ENCODE measurements at places on chromosomes 12 and 14.

- DNase-seq, result peak; percentile 36
Measured at GRCh38 chr14:61347826-61348443, 26.6 kb downstream of the PRKCH start.

DNA sequence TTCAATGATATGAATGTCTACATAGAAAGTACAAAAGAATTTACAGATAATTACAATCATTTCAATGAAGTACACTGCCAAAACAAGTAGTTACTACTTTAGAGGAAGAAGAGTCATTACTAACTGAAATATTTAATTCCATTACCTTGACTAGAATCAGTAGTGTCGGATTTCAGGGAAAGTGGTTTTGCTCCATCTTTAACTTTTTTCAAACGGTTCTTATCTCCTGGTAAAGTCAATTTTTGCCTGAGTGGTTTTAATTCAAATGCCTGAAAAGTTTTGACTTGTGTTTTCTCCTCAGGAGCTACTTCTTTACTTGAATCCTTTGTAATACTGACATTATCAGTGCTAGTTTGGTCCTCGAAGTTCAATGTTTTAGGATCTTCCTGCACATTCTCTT lies 6.9 kb downstream of the ZFC3H1 start:
- DNase-seq, result no peak

GRCh38 chr12:2256453-2256852 lies 203.7 kb downstream of the CACNA1C start:
- no peak for DNase-seq

DNA sequence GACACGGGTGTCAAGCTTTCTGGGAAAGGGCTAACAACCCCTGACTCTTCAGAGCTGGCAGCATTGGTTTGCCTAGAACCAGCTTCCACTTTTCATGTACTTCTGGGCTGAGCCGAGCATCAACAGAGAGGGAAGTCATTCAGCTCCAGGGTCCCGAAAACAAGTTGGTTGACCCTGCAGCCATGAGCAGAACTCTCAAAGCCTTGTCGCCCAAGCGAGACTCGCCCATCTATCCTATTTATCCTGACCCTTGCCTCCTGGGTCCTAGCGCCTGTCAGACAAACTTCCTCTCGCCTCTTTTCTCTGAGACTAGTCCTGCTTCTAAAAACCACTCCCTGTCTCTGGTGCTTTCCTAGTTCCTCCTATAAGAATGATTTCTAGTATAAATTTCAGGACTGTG lies 47.9 kb downstream of the ASCL4 start:
- no peak for DNase-seq

- no peak for DNase-seq
Measured at GRCh38 chr14:103692159-103692558, 23.1 kb downstream of the XRCC3 start.

- no peak for DNase-seq
Measured at GRCh38 chr14:77108753-77109152, 10.7 kb downstream of the CIPC start.

- no peak for DNase-seq
Measured at GRCh38 chr12:114936148-114937079, 252.4 kb upstream of the TBX3 start.

GRCh38 chr12:88544991-88545980 lies 35.0 kb downstream of the KITLG start:
- DNase-seq, result no peak

DNA sequence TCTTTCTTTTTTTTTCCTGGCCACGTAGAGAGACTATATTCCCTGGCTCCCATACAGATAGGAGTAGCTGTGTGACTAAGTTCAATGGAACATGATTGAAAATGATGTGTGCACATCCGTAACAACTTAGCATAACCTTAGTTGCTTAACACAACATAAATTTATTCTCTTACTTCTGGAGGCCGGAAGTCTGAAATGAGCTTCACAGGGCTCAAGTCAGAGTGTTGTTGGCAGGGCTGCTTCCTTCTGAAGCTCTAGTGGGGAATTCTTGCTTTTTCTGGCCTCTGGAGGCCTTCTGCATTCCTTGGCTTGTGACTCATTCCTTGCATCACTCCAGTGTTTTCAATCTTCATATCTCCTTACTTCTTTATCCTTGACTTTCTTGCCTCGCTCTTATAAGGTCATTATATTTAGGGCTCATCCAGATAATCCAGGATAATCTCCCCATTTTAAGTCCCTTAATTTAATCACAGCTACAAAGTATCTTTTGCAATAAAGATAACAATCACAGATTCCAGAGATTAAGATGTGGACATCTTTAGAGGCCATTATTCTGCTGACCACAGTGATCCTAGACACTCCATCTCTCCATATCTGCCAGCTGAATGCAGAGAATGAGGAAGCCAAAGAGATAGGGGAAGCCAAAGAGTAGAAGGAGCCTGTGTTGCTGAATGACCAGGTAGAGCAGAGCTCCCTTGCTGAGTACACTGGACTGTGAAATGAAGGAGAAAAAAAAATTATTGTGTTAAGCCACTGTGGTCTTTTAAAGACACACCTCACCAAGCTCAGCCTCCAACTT lies 21.0 kb upstream of the SNX6 start:
- no peak for DNase-seq

GRCh38 chr14:56127156-56127555 lies 8.9 kb downstream of the PELI2 start:
- DNase-seq, result no peak

GRCh38 chr14:55535516-55536203 lies 44.3 kb upstream of the KTN1 start:
- DNase-seq, result no peak

DNA sequence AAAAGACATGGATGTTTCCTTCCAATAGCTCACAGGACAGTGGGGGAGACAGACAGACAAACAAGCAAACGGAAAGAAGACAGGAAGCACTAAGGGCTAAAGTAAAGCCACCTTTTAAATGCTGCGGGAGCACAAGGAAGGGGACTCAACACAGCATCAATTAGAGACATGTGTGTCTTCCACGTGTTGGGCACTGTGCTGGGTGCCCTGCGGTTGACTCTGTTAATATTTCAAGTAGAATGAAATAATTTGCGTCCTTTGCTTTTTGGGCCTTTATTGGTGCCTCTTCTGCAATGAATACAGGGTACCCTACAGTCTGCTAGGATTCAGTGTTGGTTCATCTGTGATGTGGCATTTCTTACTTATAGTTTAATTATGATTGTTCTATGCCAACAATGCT lies 90.9 kb upstream of the CPM start:
- DNase-seq, result no peak

DNA sequence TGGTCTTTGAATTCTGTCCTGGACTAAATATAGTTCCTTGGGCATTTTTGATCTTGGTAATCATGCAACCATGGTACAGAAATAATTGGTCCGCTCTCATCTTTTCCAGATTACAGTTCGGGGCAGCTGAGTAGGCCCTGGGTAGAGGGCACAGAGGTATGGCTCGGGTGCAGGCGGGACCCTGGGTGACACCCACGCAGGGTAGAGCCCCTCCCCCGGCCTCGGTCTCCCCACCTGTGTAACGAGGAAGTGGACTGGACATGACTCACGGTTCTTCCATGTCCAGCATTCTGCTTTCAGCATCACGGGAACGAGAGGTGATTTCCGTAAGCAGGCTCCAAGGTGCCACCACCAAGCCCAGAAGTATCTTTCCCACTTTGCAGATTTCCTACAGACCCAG lies 91.0 kb upstream of the DIO3 start:
- no peak for DNase-seq

- DNase-seq, result no peak
Measured at GRCh38 chr12:19991146-19991545, 377.2 kb upstream of the PDE3A start.

DNA sequence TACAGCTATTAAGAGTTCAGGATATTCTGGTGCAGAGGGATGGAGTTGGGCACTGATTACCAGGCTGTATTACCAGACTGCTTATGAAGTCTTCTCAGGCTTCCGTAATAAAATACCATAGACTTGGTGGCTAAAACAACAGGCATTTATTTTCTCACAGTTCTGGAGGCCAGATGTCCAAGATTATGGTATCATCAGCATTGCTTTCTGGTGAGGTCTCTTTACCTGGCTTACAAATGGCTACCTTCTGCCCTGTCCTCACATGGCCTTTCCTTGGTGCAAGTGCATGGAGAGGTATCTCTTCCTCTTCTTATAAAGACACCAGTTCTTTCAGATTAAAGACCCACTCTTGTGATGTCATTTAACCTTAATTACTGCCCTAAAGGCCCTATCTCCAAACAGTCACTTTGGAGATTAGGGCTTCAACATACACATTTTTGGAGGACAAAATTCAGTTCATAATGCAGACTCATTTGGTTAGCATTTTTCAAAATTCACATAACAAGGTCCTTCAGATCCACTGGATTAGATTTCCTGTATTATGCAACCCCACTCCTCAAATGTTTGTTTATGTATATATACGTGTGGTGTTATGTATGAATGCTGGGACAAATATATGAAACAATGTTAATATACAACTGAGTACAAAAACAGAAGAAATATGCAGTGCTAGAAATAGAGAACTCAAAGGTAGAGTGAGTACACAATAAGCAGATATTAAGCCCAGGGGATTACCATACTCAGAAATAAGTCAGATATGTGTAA lies 9.3 kb upstream of the ATP2B1 start:
- no peak for DNase-seq

- no peak for DNase-seq
Measured at GRCh38 chr14:57209561-57209960, 59.1 kb downstream of the EXOC5 start.

DNA sequence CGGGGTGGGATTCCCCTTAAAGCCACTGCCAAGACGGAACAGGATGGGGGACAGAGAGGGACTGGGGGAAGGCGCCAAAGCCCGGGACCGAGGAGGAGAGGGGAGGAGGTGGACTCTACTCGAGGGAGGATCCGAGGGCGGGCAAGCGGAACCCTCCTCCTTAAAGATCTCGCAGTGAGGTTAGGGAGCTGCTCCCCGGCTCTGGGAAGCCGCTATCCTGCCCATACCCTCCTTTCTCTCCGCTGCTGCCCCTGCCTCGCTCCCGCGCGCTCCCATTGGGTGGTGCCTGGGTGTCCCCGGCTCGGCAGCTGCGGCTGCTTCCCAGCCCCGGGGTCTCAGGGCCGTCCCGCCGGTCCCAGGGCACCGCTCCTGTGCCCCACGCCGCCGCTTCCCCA lies 16.4 kb downstream of the KRT18 start:
- no peak for DNase-seq

DNA sequence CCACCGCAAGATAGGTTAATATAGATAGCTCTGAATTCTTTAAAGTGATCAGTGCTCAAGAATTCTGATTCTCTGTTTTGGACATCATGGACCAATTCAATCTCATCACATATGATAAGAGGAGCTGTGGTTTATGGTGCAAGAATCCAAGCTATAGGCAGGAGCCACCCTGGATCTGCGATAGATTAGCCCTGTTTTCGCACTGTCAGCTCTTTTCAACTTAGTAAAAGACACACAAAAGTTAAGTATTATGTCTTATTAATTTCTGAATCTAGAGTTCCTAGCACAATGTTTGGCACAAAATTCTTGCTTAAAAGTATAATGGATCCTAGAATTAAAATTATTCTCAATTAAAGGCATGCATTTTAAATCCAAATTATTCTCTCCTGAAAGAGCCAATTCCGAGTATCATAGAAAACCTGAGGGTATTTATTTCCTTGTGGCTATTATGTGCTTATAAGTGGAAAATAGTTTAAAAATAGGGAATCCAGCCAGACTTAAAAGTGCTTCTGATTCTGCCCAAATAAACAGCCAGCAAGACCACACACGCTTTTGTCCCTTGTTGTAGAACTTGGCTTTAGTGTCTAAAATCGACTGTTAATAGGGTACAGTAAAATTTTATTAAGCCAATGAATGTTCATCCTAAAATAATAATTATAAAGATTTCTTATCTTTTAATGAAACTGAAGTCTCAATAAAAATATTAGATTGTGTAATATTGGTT lies 184.9 kb upstream of the FLRT2 start:
- no peak for DNase-seq

- no peak for DNase-seq
Measured at GRCh38 chr12:105822131-105823105, 316.3 kb downstream of the NUAK1 start.

DNA sequence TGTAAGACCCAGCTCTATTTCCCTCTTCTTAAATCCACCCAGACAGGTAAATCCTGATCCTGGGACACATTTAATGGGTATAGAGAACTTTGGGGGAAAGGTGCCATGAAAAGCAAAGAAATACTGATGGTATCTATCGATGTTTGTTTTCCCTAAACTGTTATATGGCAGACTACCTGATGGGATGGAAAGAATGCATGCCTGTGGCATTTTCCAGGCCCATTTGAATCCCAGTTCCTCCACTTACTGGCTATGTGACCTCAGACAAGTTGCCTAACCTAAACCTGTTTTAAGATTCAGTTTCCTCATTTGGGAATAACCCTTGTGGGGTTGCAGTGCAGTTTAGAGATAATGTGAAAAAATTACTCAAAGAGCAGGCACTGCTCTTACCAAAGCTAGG lies 404.5 kb downstream of the FUT8 start:
- DNase-seq, result no peak

DNA sequence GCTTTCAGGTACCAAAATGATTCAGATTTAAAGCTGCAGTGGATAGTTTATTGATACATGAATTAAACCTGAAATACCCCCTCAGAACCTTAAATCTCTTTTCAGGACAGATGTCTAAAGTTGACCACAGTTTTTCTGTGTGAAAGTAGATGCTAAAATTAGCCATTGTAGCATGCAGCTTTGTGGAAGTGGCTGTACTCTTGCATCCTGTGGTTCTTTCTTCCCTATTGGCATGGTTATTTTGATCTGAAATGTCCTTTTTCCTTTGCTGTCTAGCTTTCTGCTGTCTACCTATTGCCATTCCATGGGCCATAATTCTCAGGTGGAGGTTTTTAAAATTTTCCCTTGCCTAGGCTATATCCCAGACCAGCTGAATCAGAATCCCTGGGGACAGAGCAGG lies 455.6 kb downstream of the ZFP36L1 start:
- no peak for DNase-seq

DNA sequence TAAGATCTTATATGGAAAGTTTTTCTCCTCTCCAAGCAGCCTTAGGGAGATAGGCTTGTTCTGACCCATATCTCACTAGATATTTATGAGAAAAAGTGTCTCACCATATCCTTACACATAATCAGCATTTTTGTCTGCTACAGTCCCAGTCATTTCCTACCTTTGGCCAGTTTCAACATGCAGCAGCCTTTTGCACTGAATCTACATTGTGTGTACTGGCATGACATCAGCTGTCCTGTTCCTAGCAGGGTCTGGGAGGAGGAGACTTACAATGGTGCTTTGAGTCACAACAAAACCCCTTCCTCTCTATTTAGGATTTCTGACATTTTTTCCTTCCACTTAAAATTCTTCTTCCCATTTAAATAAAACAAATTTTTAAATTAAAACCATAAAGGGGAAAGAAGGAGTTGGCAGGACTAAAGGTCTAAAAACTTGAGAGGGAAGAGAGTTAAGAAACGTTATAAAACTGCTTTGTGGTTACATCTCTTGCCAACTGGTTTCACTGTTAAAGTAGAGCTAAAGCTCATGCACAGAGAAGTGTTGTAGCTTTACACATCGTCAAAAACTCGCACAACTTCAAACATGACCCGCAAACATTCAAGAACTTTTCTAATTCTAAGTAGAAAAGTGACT lies 53.3 kb upstream of the CERS5 start:
- DNase-seq, result peak; percentile 28

DNA sequence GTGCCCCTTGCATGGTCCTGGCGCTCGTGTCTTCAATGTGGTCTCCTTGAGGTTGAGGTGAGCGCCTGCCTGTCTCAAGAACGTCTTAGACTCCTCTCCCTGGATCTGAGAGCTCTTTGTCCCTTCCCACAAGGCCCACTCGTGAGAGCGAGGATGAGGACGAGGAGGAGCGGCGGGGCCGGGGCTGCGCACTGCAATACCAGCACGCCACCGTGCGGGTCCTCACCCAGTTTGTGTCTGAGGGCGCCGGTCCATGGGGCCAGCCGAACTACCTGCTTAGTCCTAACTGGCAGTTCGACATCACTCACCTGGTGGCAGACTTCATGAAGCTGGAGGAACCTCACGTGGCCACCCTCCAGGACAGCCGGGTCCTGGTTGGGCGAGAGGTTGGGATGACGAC lies 128.1 kb downstream of the SLC15A4 start:
- DNase-seq, result no peak

All from CD4-positive, alpha-beta T cell treated with Interleukin-12 subunit alpha and Interleukin-12 subunit beta, for 1 hour (primary cell).